ENCODE measurements at places on chromosomes 11 and 22.
A peak's percentile ranks its signal among the peaks of the same experiment; 100 is the strongest.

DNA sequence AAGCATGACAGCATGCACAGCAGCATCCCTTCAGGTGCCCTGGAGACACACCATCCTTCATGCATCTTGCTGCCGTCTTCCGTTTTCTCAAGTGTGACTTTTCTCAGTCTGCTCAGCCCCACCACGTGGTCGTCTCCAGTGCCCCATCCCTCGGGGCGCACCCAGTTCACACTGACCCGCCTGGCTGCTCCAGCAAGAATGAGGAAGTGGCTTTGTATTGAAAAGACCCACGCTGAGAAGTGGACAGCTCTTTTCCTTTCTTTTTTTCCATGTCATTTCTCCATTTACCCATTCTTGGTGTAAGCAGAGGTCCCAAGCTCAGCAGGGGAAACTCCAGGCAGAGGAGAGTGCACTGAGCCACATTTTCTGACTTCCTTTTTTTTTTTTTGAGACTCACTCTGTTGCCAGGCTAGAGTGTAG lies 14.5 kb downstream of the SERPINH1 start:
- no peak for DNase-seq

- DNase-seq = no peak
These were observed 128.8 kb upstream of the ANO1 start for GRCh38 chr11:69949327-69949726.

- no peak for DNase-seq
These were observed 279.4 kb downstream of the NTM start for GRCh38 chr11:131649856-131650255.

DNA sequence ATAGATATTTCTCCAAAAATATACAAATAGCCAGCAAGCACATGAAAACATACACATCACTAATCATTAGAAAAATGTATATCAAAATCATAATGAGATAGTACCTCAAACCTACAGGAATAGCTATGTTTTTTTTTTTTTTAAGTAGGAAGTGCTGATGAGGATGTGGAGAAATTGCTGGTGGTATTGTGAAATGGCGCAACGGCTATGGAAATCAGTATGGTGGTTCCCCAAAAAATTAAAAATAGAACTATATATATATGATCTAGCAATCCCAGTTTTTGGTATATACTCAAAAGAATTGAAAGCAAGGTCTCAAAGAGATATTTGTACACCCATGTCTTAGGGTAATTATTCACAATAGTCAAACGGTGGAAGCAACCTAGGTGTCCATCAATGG lies 46.0 kb upstream of the HIPK3 start:
- DNase-seq = no peak

DNA sequence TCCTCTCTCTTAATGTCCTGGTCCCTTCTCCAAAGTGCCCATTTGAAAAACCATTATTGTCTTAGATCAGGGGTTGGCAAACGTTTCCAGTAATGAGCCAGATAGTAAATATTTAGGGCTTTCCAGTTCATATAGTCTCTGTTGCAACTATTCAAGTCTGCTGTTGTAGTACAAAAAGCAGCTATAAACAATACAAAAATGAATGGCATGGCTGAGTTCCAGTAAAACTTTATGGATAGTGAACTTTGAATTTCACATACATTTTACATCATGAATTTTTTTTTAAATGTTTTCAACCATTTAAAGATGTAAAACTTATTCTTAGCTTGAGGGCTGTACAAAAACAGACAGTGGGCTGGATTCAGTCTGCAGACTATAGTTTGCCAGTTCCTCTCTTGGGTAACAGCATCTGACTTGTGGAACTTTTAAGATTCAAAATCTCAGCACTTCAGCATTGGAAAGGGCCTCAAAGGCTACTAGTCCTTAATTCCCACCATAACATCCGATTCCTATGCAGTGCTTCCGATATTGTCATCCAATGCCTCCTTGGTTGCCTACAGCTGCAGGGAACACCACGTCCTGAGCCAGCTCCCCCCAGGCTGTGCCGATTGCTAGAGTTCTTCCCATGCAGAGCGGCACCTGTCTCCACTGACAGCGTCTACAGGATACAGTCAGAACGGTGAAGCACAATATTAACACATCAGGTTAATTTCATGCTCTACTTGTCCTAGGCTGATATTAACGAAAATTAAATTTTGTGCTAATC lies 65.6 kb upstream of the E2F8 start:
- DNase-seq = no peak

DNA sequence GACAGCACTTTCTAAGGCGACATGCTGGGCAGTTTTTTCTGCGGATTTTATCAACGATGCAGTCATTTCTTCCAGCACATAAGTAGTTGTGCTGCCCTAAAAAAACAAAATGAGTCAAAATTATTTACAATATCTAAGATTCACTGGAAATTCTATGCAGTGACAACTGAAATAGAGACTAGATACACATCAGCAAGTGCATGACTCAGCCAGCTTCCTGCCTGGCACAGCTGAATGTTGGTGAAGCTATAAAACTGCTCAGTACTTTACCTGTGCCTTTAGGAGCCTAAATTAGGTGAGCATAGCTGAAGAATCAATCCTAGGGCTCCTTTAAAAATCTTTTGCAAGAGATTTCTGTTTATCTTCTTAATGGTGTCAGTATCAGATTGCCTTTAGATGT lies 37.8 kb downstream of the PGR start:
- DNase-seq = no peak

- no peak for DNase-seq
These were observed 15.1 kb upstream of the RRAS2 start for GRCh38 chr11:14373941-14374646.

DNA sequence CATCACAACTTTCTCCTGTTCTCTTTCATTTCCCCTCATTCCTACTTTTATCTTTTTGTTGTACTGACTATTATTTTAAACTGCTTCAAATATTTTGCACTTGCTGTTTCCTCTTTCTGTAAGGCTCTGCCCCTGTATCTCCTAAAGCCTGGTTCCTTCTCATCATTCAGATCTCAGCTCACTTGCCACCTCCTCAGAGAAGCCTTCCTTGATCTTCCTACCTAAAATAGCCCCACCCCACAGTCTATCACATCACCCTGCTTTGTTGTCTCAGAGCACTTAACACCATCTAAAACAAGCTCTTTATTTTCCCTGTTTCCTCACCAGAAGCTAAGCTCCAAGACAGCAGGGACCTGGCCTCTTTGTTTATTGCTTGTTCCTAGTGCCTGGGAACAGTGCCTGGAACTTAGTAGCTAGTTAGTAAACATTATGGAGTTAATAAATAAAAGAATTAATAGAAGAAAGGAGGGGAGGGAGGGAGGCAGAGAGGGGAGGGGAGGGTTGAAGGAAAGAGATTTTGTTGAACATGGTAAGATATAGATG lies 2.5 kb upstream of the STK33 start:
- DNase-seq = no peak

DNA sequence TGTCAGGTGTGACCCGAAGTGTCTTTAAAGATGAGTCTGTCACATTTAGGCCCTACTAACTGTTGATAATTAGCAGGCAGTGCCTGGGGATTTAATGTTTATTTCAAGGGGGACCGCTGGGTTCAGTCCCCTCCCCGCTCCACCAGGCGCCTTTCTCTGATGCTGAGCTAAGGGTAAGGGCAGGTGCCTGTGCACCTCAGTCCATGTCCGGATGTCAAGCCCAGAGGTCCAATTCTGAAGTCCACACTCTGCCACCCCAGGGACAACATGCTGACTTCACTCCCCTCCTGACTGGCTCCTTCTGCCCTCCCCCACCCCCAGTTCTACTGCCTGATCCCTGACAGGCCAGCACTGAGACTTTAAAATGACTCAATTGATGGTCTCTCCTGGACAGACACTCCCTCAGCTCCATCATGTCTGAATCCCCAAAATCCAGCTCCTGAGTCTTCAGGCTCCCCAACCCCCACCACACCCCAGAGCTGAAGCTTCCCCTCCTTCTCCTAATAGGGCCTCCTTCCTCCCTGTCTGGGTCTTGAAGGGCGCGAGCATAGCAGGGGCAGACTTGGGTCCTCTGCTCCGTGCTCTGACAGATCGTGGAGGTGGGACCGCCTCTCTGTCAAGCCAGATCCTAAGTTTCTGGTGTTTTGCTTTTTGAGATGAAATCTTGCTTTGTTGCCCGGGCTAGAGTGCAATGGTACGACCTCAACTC lies 49.8 kb upstream of the ANO1 start:
- DNase-seq = no peak

DNA sequence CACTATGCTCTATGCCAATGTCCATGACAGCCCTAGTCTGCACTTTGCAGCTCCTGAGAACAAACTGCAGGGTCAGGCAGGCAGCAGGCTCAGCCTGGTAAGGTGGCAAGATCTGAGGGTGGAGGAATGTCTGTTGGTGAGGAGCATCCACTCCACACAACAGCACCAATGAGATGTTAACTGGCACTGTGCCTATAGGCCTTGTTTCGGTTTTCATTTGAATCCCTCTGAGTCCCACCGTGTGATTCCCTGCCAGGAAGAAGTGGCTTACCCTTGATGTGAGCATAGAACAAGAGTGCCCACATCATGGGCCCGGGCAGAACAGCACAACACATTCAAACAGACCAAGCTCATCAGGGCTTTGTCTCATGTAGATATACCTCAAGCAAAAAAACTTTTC lies 44.1 kb upstream of the CHRM4 start:
- DNase-seq = no peak

DNA sequence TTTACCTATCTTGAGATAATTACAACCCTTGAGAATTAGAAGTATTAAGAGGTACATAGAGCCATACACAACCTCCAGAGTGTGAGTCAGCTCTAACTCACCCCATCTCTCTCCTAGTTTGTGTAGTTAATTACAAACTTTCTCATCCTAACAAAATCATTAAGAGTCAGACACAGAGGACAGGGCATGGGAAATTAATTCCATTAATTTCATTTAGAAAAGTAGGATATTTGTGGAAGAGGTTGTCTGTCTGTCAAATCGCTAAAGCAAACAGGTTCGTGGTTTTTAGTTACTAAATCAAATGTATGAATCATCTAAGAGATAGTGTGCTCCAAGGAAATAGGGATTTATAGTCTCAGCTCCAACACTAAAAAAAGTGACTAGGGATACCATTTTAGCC lies 1261.4 kb upstream of the TENM4 start:
- DNase-seq = no peak

GRCh38 chr11:14644226-14645014 lies 816 bp downstream of the PDE3B start:
- DNase-seq = peak; percentile 68

DNA sequence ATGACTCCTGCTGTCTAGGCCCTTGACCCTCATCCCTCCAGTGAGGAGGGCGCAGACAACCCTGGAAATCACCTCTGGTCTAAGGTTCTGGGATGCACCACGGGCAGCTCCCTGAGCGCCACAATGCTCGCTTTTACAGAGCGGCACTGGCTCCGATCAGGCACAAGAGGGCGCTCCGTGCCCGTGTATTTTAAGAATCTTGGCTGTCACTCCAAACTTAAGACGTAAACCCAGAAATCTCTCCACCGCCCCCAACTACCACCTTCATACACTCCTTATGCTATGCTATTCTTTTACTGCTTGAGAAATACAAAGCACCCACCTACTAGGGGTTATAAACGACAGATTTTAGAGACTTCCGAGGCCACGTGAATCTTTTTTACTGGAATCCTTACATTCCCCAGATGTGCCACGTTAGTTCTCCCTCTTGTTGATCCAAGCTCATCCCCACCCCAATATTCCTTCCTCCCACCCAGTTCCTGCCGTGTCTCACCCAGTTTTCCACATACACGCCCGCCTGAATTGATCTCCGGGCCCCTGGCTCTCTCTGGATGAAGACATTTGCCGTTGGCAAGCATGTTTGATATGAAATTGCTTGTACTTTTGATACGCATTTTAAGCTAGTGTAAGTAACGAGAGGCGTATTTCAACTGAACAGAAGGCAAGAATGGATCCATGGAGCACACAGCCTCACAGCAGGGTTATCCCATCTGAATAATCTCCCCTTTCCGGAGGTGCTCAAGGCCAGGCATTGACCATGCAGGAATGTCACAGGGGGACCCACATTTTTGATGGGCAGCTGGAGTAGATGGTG lies 453.5 kb downstream of the OPCML start:
- peak; percentile 30 for DNase-seq

- no peak for DNase-seq
These were observed 59.9 kb downstream of the CYB5R2 start for GRCh38 chr11:7613394-7613720.

- peak; percentile 56 for DNase-seq
These were observed 4.3 kb upstream of the OR51V1 start for GRCh38 chr11:5204787-5205186.

DNA sequence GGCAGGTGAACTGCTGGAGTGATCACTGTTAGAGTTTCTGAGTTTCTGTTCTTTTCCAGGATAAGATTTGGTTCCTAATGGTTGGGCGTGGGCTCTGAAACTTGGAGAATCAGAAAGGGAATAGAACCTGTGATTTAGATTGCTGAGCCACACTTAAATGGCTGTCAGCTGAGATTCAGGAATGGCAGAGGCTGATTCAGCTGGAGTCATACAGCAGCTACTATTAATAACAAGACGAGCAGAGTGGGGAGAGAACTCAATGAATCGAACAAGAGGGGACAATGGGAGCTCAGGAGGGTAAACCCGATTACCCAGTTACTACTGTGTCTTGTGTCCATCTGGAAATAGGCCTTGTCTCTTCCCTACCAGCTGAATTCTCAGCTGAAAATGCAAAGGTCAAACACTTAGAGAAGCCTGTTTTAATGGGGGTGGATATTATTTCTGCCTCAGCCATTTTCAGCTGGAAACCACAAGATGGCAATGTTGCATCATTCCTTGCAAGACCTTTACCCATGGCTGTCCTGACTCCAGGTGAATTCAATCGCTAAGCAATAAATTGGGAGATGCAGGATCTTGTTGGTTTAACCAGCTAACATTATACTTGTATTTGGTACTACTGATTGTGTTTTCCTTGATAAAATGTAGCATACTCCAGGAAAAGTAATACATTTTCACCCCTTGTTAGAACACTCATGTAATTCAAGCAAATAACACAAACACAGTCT lies 104.5 kb upstream of the RAG2 start:
- peak; percentile 56 for DNase-seq

DNA sequence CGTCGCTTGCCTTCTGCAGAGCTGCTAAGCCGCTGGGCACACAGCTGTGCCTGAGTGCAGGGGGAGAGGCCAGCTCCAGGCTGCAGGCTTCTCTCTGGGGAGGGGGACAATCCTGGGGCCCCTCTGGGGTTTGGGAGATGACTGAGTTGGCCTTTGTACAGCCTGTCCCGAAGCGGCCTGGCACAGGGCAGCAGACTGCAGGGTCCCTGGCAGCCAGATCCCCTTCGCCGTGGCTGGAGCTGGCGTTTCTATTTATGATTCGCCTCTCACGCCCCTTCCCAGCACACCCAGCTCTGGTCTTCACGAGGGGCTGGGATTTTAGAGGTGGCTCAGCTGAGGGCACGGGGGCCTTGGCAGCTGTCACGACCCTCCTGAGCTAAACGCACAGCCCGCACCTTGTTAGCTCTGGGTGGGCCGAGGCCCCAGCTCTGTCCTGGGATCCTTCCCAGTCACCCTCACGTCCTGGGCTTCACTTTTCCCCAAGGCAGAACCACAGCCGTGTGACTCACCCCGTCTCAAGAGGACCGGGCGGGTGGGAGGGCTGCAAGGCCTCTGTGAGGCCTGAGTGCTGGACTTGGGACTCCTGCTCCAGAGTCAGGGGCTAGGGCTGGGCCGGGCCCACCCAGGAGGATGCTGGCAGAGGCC lies 18.4 kb downstream of the OSBPL5 start:
- no peak for DNase-seq

- no peak for DNase-seq
These were observed 2.3 kb upstream of the C1QTNF6 start for GRCh38 chr22:37190262-37190780.

All from NCI-H1417 (cell line).